T-helper 2 cell treated with Interferon-gamma antibody and Interleukin-4, amounts not matched to agents 5 μg/mL and 100 μg/mL, for 36 hours (primary cell): ENCODE measurements at places on chromosomes 6 and 20.

DNA sequence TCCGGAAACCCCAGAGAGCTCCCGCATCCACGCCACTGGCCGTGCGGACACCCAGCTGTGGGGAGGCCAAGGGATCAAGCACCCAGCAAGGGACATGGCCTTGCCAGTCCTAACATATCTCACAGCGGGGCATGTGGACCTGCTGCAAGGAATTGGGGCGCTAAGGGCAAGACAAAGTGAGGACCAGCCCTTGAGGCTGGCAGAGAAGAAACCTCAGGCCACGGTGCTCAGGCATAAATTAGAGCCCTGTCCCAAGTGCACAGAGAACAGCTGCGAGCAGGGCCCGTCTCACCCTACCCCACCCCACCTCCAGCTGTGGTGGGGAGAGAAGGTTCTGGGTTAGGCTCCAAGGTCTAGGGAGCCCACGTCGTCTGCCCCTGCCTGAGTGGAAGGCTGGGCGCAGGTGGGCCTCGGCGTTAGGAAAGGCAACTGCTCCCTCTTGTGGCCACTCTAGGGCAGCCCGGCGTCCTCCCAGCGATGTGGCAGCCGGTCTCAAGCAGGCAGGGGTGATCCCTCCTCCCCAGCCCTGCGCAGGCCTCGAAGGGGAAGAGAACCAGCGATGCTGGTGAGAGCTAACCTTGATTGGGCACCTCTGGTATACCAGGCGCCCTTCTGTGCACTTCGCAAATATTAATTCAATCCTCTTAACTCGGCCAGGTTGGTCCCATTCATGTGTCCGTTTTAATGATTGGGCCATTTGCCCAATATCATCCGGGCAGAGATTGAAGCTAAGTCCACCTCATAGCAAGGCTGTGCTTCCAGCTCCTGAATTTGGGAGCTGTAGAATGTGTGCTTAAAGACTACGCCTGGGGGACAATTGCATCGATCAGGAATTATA is 235.8 kb downstream of the NFATC2 start:
- DNase-seq = peak; percentile 55
- H3K4me1 ChIP-seq = no peaks in the 10 kb centered on the region
- H3K27me3 ChIP-seq = peaks cover 19% of the 10 kb centered on the region
- no peak overlapping the region for H3K27ac ChIP-seq
- no peak overlapping the region for H3K4me3 ChIP-seq

- H3K36me3 ChIP-seq = no peaks in the 10 kb centered on the region
- no peak overlapping the region for H3K4me3 ChIP-seq
Measured at GRCh38 chr6:24126586-24127192, 674 bp downstream of the NRSN1 start.

DNA sequence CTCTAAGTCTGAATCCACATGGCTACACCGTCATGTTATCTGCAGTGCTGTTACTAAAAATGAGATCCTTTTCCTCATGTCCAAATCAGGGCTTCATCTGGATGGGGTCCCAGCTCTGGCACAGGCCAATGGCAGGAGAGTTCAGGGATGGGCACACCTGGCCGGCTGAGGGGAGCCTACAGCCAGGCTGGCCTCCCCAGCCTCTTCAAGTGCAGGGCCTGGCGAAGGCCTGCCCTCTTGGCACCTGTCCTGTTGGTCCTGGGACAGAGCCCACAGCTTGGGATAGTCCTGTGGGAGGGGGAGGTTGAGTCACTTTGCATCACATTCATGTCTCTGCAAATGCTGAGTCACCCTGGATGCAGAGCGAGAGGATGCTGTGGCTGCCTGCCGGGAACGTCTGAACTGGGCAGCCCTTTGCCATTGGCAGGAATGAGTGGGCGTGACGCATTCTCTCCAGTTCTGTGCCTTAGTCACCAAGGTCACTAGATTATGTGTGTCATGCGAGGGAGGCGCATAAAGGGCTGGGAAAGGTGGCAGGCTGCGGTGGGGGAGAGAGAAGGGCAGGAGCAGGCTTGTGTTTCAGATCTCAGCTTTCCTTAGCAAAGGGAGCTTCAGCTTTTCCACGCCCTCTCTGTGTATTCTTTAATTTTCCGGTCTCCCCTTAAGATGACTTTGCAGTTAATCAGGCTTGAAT is 223.2 kb upstream of the ECI2 start:
- DNase-seq = peak; percentile 20
- no peaks in the 10 kb centered on the region for H3K36me3 ChIP-seq
- H3K4me3 ChIP-seq = no peak overlapping the region

GRCh38 chr6:147733686-147734085 is 225.2 kb downstream of the SAMD5 start:
- H3K36me3 ChIP-seq = no peaks in the 10 kb centered on the region
- no peaks in the 10 kb centered on the region for H3K4me1 ChIP-seq
- no peak overlapping the region for H3K4me3 ChIP-seq
- no peaks in the 10 kb centered on the region for H3K27me3 ChIP-seq
- no peak for DNase-seq

- no peak for DNase-seq
- H3K36me3 ChIP-seq = no peaks in the 10 kb centered on the region
- H3K4me1 ChIP-seq = no peaks in the 10 kb centered on the region
- H3K27me3 ChIP-seq = peaks cover 3% of the 10 kb centered on the region
Measured at GRCh38 chr6:142045380-142046278, 87.1 kb upstream of the GJE1 start.
